ENCODE measurements at places on chromosomes 12 and 14.

GRCh38 chr12:12108441-12109058 lies 37.8 kb downstream of the BCL2L14 start:
- DNase-seq: no peak

- DNase-seq: no peak
Observed at GRCh38 chr12:118521036-118521370, 144.6 kb downstream of the SUDS3 start.

DNA sequence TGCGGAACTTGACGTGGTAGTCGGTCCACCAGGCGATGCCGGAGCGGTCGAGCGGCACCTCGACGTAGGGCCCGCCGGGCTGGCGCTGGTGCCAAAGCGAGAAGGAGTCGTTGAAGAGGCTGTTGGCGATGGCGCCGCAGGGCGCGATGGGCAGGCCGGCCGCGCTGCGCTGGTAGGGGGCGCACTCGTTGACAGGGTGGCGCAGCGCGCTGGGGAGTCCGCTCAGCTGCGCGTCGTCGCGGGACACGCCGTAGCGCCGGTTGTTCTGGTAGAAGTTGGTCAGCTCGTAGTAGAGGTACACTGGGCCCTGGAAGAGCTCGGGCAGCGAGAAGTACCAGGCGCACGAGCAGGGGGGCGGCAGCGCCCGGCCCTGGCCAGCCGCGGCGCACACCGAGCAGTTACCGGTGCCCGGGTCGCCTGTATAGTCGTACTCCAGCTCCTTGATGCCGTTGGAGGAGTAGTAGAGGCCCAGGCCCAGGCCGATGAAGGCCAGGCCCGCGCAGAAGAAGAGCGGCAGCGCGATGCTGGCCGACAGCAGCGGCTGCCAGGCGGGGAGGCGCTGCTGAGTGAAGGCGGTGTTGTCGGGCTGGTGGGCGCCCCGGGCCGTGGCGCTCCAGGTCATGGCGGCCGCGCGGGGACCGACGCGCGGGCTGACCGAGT lies 482 bp downstream of the TMEM30B start:
- DNase-seq: no peak

DNA sequence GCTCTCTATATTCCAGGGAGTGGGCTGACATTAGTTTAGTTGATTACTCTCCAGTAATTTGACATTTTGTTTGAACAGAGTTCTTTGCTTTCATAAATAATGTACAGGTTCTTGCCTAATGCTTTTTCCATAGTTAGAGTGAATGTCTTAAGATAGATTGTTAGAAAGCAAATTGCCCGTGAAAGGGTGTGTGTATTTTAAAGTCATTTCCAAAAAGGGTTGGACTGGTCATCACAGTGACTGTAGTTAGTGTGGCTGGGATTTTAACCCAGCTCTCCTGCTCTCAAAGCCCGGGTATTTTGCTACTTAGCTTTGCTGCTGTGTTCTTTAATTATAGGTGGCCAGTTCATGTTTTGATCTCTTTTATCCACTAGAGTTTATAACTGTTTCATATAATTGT lies 74.2 kb downstream of the DNAH10 start:
- DNase-seq: no peak

GRCh38 chr12:131027264-131027663 lies 73.6 kb downstream of the ADGRD1 start:
- no peak for DNase-seq

- no peak for DNase-seq
Observed at GRCh38 chr12:11743423-11744409, 94.2 kb downstream of the ETV6 start.

DNA sequence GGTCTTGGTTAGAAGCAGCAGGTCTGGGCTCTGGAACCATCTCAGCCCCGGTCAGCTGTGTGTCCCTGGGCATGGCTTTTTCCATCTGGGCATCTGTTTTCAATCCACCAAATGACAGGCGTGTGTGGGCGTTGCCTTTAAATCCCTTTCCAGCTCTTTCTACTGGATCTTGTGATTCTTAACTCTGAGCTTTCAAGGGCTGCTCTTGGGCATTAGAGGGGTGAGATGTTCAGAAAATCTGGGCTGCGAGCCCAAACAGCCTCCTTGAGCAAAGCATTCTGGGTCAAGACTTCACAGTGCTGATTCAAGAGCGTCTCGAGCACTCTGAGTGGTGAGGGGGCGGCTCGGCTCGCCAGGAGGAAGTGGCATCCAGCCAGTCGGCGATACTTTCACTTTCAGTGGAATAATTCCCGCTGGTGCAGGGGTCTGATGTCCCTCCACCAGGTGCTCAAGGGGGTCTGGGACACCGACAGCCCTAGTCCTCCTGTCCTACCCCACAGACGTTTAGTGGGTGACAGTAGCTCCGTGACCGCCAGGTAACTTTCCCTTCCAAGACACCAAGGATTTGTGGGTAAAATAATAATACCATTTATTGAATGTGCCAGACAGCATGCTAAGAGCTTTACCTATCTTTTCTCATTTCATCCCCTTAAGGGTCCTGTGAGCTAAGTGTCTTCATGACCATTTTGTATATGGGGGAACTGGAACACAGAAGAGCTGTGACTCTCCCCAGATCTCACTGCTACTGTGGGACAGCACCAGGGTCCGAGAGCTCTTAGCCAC lies 114.0 kb downstream of the PLXNC1 start:
- DNase-seq: peak; percentile 71

GRCh38 chr12:75917083-75917482 lies 114.5 kb downstream of the PHLDA1 start:
- no peak for DNase-seq

- DNase-seq: no peak
Observed at GRCh38 chr12:109588461-109589239, 15.1 kb downstream of the MVK start.

DNA sequence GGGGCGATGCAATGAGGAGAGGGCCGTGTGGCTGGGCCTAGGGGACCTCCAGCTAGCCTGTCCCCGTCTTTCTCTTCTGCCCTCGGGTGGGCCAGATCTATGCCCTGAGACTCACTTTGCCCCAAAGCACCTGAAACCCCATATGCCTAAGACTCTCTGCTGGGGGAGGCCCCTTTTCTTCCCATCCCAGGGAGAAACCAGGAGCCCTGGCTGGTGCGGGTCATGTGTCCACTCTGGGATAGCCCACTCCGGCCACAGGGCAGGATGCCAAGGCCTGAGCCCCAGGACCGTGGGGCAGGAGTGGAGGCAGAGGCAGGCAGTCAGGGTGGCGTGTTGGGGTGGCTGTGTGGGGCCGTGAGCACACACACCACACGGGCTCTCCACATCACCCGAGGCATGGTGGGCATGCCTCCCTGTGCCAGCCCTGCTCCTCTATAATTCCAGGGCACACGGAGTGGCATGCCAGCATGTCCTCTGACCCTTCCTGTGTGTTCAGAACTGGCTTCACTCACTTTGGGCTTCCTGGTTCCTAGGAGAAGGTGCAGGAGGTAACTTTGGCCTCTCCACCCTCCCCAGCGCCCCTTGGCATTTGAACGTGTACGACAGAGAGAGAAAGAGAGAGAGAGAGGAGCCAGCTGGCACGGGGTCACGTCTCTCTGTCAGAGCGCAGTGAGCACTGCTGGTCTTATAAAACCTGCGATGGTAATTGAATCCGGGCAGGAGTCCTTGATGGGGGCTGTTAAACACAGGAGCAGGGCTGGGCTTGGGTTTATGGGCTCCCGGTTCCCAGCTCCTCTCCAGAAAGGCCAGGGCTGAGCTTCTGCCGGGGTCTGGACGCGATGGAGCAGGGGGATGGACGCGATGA lies 144.2 kb downstream of the KIF26A start:
- DNase-seq: no peak

- no peak for DNase-seq
Observed at GRCh38 chr12:101671833-101672232, 25.6 kb upstream of the CHPT1 start.

DNA sequence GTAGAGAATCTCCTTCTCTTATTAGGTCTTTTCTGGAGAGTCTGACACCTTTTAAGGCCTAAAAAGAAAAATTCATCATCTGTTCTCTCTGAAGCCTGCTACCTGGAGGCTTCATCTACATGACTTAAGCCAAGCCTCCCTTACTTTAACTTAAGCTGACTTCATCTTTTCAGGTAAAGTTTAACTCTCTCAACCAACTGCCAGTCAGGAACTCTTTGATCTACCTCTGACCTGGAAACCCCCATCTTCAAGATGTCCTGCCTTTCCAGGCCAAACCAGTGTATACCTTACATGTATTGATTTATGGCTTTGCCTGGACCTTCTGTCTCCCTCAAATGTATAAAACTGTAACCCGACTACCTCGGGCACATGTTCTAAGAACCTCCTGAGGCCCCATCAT lies 17.5 kb downstream of the GSTZ1 start:
- no peak for DNase-seq

- DNase-seq: no peak
Observed at GRCh38 chr12:59088673-59089072, 168.4 kb upstream of the LRIG3 start.

DNA sequence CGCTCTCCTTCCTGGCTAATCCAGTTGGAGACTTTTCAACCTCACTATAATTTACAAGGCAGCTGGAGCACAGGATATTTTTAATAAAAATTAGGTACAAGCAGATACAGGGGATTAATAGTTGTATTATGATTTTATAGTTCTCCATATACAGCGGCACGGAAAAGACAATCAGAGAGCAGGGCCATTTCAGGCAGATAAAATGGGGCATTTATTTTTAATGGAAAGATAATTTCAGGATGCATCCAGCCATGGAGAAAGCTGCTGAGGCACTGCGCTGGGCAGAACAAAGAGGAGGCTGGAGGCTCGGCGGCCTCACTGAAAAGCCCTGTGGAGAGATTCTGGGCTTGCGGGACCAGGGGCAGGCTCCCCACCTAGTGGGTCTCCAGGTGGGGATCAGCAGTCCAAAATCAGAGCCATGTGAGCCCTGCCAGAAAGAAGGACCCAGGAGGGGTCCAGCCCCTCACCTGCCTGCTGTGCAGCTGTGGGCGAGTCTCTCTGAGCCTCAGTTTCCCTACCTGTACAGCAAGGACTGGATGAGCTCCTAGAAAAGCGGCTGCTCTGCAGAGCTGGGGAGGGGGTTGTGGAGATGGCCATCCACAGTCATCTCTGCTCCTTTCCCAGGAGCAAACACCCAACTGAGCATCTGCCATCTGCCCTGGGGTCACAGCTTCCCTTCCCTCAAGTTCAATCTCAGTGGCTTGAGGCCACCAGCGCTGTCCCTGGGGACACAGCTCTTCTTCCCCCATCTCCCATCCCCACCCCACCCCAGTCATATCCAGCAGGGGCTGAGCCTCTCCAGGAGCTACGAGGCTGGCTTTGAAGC lies 23.9 kb upstream of the C14orf180 start:
- peak; percentile 56 for DNase-seq

GRCh38 chr14:84086714-84087113 lies 1443.2 kb upstream of the FLRT2 start:
- no peak for DNase-seq

DNA sequence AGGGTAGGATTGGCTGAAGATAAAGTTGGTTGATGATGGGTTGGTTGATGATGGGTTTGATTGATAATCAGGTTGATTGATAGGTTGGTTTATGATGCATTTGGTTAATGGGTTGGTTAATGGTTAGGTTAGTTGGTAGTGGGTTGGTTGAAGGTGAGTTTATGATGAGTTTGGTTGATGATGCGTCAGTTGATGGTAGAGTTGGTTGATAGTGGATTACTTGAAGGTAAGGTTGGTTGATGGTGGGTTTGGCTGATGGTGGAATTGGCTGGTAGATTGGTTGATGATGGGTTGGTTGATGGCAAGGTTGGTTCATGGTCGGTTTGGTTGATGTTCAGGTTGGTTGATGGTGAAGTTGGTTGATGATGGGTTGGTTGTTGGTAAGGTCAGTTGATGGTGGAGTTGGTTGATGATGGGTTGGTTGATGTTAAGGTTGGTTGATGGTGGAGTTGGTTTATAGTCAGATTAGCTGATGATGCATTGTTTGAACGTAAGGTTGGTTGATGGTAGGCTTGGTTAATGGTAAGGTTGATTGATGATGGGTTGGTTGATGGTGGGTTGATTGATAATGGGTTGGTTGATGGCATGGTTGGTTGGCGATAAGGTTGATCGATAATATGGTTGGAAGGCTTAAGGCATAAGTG lies 146.4 kb downstream of the ADGRD1 start:
- DNase-seq: no peak

DNA sequence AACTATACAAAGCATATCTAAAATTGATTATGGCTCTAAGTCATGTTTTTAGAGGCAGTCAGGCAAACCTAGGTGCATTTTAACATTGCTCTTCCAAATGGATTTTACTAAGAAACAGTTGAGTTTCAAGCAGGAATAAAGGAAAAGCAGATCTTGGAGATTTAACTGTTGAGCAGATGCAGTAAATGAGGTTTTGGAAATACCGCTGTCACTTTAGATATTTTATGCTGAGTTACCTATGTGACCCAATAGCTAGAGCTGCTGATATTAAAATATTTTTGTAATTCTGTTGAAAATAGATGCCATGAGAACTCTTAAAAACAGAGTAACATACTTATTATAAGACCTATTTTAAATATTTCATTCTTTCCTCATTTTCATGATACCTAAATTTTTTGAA lies 181.4 kb downstream of the SYT1 start:
- no peak for DNase-seq

GRCh38 chr12:5166976-5167375 lies 123.3 kb downstream of the KCNA5 start:
- no peak for DNase-seq

- DNase-seq: no peak
Observed at GRCh38 chr12:124386059-124386458, 91.2 kb downstream of the RFLNA start.

GRCh38 chr12:2586156-2587038 lies 208.4 kb upstream of the FKBP4 start:
- no peak for DNase-seq

GRCh38 chr12:105347499-105347898 lies 17.0 kb downstream of the C12orf75 start:
- DNase-seq: no peak

DNA sequence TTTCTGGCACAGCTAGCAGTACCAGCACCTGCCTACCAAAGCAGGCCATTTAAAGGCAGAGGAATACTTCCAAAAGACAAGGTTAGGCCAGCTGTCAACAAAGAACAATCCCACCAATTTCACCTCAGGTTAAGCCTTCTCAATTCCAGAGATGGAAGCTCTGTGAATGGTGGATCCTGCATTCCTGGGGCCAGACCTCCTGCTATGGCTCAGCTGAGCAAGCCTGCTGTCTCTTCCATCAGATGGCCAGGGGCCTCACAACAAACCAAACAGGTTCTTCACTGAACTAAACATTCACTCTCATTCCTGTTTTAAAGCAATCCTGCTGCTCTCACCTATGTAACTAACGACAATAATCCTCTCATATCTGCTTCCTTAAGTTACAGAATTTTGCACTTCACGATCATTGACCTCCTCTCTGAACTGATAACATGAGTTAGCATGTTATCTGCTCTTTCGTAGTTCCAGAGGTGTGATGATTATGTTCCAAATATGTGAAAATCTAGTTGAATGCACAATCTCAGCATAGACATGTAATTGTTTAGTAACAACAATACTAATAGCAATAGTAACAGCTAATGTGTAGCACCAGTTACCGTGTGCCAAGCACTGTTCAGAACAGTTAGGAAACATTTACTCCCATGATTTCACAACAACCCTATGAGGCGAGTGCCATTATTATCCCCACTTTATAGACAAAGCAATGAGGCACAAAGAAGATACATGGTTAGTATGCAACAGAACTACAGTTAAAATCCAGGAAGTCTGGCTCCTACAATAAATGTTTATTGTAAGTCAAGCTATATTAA lies 73.2 kb downstream of the SLC2A13 start:
- no peak for DNase-seq

GRCh38 chr14:61107869-61108493 lies 126.9 kb downstream of the SLC38A6 start:
- DNase-seq: no peak
